ENCODE measurements at places on chromosomes 6 and 20.

- no peak for DNase-seq
These were observed at the start of gene PAX1 for GRCh38 chr20:21705575-21706260. Gene PAX1 (plus strand): TSS chr20:21705664. CDS start chr20:21705713, 49 bp downstream.

- DNase-seq = peak; percentile 14
These were observed 65.7 kb downstream of the EPM2A start for GRCh38 chr6:145669627-145670034.

DNA sequence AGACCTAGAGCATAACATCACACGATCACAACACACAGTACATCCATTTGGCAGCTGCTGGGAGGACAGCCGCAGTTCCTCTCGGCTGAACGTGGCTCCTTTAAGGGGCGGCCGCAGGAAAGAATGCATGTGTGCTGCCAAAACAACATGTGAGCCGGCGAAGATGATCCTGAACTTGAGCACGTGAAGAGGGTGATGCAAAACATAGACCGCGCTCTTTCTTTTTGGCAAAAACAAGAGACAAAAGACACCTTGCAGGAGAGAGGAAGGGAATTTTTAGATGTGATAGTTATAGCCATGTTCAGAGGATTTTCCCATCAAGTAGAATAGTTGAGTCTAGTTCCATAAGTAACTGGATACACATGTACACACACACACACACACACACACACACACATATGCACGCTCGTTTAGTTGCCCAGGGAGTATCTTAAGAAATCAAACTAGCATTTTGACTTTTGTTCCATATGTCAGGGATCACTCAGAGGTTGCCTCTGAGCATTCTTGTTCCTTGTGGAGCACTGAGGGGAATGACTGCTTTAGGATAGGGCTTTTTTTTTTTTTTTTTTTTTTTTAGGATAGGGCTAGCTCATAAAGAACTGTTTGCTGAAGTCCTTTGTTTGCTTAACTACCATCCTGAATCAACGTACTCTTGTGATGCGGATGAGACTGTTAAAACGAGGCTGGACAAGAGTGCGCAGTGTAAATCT lies 21.7 kb upstream of the RANBP9 start:
- DNase-seq = peak; percentile 53

- DNase-seq = no peak
These were observed at the start of gene CDH4 for GRCh38 chr20:61251529-61252393. Gene CDH4 (plus strand): TSS chr20:61252261.

- no peak for DNase-seq
These were observed 117.1 kb upstream of the NRN1 start for GRCh38 chr6:6123803-6124202.

GRCh38 chr6:158717341-158718330 lies 67.8 kb downstream of the SYTL3 start:
- DNase-seq = no peak

DNA sequence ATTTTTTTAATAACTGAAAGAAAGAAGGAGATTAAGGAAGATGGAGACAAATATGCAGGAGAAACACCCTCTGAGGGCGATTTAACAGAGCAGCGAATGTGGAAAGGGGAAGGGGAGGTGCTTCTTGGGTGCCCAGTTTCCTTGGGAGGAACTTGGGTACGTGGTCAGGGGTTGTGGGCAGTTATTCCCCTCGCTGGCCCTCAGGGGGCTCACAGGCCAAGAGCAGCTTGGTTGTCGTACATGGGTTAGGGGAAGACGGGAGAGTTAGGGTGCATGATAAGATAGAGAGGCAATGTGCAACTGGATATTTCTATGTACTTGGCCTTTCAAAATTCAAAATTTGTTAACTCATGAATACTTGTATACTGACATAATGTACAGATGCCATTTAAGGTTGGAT lies 7.0 kb upstream of the TUBB2A start:
- DNase-seq = no peak

Measured in AG09309 (cell line).